ENCODE measurements at places on chromosomes 5 and 9.

DNA sequence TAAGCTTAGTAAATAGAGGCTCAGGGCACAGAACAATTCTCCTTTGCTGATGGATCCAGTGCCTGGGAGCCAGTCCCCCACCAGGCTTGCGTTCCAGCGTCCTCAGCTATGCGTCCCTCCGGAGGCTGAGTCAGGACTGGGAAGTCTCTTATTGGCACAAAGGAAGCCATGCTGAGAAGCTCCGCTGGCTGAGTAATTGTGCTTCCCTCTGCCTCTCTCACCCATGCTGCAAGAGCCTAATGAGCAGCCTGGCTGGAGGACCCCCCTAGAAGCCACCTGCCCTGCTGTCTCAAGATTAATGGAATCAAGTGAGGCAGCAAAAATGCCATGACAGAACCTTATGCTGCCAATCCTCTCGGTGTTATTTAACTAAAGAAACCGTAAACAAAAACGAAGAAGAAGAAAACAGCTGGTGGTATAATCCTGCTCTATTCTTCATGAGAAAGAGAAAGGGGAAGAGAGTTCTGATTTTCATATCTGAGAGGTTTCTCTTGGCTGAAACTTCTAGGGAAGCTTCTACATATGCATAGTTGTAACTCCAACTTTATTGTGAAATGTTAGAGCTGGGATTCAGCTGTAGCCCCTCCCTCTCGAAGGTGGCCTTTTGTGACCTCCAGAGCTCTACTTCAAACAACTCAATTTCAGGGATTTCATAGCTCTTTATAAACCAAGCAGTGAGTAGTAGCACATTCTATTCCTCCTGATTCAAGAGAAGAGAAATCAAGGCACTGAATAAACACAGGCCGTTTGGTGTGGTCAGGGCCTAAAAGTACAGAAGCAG, 185.4 kb upstream of the SEMA6A start:
- DNase-seq = no peak

DNA sequence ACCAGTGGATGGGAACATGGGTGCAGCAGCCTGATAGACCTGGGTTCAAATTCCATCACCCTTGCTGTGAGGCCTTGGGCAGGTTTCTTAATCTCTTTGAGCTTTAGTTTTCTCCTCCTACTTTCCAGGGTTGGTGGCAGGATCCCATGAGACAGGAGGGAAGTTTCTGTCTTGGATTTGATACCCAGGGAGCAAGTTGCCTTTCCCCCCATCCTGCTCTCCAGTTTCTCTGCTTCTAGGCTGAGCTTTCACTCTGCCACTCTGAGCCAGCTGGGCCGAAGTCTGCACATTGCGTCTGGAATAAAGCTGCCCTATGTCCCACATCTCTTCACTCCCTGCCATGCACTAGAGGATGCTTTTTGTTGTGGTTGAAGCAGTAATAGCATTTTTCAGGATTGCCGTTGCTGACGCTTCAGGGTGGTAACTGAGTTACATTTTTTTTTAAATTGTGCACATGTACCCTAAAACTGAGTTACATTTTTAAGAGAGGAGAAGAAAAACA, 40.5 kb upstream of the ANGPTL2 start:
- no peak for DNase-seq

- DNase-seq = peak; percentile 30
Observed at GRCh38 chr9:8649160-8649559, 849.6 kb upstream of the DMAC1 start.

GRCh38 chr5:150103678-150104549, 17.6 kb upstream of the CSF1R start:
- DNase-seq = no peak

- peak; percentile 4 for DNase-seq
Observed at GRCh38 chr5:18305288-18305924, 671.1 kb downstream of the TAF11L14 start.

- DNase-seq = no peak
Observed at GRCh38 chr9:135061441-135061840, 26.0 kb upstream of the OLFM1 start.

DNA sequence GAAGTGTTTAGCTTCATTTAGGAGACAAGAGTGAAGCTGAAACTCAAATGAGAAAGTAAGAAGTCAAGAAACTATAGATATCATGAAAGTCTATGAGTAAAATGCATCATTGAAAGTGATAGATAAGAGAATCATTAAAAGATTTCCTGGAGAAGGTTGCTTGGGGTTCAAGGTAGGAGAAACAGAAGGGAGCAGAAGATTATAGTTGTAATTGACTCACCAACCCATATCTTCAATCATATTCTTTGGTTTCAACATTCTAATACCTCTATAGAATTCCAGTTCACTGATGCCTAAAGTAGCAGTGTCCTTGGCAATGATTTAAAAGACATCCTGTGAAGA, 365.7 kb upstream of the RIOK2 start:
- no peak for DNase-seq

DNA sequence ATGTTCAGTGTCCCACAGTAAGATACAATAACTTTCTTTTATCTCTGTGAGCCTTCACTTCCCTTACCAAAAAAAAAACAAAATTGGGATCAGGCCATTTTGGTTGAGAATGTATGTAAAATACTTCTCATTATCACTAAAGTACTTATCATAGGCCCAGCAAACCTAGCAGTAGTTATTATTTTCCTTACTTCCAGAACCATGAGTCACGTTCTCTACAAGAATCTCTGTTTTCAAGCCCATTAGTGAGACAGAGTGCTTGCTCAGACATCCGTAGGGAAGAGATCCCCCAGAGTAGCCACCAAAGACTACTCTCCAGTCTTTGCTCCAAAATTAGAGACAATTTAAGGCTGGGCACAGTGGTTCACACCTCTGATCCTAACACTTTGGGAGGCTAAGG, 103.9 kb upstream of the NR5A1 start:
- no peak for DNase-seq

- DNase-seq = no peak
Observed at GRCh38 chr5:72688916-72689315, 127.5 kb upstream of the TNPO1 start.

- no peak for DNase-seq
Observed at GRCh38 chr9:90447773-90448172, 194.9 kb downstream of the DIRAS2 start.

GRCh38 chr5:6791031-6791430, 77.8 kb downstream of the TENT4A start:
- no peak for DNase-seq

GRCh38 chr5:180433032-180433422, 61.2 kb upstream of the CNOT6 start:
- no peak for DNase-seq

DNA sequence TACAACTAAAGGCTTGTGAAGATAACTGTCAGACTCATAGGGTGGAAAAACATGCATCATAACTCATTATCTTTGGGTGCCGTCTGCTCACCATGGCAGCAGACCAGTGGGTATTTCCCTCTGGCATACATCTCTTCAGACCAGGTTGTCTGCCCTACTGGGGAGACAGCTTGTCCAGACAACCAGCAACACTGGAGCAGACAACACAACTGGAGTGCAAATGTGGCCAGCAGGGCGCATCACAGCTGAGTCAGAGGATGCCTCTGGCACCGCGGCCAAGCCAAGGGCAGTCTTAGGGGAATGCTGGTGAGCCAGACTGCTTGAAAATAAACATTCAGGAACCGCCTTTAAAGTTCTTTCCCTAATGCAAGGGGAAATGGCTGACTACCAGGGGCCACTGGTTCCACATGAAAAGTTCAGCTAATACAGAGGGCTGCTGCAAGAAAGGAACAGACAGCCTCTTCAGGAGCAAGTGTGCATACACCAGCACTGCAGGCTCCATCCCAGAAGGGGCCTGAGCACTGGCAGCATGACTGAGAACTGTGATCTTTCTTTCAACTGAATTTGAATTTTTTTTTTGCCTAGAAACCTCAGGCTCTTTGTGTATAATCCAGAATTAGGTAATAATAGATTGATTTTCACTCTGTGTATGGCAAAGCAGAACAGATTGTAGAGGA, 77.3 kb downstream of the MAMDC2 start:
- no peak for DNase-seq

GRCh38 chr9:10917001-10917400, 304.2 kb upstream of the PTPRD start:
- no peak for DNase-seq

DNA sequence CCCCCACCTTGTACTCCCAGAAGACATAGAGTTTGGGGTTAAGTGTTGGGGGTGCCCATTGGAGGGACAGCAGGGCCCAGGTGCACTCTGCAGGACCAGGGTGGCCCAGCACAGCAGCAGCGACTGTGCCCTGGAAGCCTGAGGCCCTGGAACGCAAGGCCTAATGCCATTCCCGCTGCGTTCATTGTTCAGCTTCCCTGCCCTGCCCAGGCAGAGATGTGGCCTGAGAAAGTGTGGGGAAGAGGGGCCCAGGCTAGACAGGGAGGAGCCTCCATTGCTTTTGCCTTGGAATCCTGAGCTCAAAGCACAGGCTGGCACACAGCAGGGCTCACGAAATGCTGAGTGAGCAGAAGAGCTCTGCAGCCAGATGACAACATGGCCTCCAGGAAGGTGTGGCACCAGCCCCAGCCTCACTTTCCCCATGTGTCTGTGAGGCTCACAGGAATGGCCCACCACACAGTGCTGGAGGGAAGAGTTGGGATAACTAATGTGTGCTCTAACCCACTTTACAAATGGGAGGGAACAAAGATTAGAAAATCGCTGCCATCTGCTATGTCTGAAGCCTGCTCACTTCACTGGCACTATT, 19.4 kb downstream of the S1PR3 start:
- no peak for DNase-seq

GRCh38 chr9:76162086-76162730, 232.0 kb downstream of the RFK start:
- DNase-seq = no peak

DNA sequence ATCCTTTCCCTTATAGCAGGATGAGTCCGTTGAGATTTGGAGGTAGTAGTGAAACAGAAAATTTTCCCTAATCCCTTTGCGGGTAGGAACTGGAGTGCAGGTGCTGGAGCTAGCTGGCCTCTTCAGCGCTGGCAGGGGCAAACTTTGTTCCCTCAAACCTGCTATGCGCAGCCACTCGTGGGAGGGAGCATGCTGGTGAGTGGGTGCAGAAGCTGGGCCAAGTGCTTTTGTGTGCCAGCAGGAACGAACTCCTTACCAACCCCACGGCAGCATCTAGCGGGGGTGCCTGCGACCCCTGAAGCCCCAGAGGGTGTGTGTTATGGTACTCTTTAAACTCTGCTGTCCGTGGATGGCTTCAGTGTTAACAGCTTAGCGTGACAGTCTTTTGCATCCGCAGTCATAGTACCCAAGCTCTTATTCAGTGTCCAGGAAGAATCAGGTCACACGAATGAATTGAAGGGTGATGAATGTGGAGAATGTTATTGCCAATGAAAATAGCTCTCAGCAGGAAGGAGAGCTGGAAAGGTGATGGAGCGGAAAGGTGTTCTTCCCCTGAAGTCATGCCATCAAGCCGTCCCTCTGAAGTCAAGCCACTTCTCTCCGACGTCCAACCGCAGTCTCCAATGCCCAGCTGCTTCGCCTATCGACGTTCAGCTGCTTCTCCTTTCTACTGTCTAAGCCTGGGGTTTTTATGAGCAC, 1445.1 kb upstream of the CDH9 start:
- no peak for DNase-seq

- no peak for DNase-seq
Observed at GRCh38 chr9:2043243-2043642, 28.1 kb downstream of the SMARCA2 start.

GRCh38 chr5:73668017-73668416, 42.0 kb downstream of the ARHGEF28 start:
- DNase-seq = no peak

- DNase-seq = no peak
Observed at GRCh38 chr5:133846478-133847226, 121.8 kb downstream of the C5orf15 start.

GRCh38 chr5:160369990-160370712, at the start of gene C1QTNF2:
TSS of gene C1QTNF2 (minus strand) at chr5:160370626. CDS start at chr5:160355011, 15,615 bp downstream.
- no peak for DNase-seq

Measured in activated CD4-positive, alpha-beta T cell treated with anti-CD3 and anti-CD28 coated beads, Interleukin-2, Interleukin-6, amounts not matched to agents 100 ng/mL and 50 ng/mL, durations not matched to agents 16 hours and 8 hours (primary cell).